CD8-positive, alpha-beta memory T cell (primary cell): ENCODE measurements at places on chromosomes 7 and 10.

- DNase-seq: no peak
Measured at GRCh38 chr10:114286921-114287320, 47.9 kb downstream of the VWA2 start.

DNA sequence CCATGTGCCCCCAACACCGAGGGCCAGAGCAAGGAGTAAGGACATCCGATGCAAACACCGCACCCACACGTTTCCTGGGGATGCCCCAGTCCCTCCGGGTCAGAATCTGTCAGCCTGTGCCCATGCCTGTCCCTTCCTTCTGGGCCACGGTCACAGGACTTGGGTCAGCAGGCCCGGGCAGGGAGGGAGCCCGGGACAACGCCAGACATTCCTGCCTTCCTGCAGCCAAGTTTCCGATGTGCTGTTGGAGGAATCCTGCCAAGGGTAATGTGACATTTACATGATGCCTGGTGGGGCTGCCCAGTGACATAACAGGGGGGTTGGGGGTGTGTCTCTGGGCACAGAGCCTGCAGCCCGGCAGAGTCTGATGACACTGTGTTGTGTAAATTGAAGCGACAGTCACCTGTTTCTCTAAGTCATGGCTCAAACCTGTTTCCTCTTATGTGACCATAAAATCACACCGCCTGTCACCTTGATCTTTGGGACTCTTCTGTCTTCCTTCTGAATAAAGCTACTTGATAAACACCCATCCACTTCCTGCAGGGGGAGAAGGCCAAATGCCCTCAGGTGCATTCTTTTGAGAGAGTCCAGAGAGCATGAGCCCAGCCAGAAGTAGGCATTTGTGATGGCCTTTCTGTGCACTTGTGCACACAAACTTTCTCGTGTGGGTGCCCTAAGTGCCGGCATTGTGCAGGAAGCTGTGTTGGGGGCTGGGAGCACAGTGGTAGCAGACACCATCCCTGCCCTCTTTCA lies 175.3 kb upstream of the RHEB start:
- DNase-seq: no peak

GRCh38 chr7:95537468-95537867 lies 51.7 kb downstream of the ASB4 start:
- no peak for DNase-seq

- no peak for DNase-seq
Measured at GRCh38 chr10:89250865-89251408, 638 bp downstream of the LIPA start.

GRCh38 chr10:127832501-127832900 lies 60.2 kb downstream of the CLRN3 start:
- no peak for DNase-seq

DNA sequence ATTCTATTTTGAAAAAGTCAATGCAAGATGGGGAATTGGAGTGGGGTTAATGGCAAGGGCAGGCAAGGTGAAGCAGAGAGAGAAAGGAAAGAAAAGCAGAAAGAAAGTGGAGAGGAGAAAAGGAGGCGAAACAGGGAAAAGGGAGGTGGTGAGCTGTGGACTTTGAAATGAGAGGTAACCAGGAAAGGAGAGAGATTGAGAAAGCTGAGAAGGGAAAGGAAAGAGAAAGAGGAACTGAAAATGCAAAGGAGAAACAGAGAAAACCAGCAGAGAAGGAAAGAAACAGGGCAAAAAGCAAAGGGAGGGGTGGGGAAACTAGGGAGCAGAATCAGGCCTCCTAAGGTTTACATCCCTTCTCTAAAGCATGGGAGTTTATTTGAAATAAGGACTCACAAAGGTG lies 72.5 kb upstream of the TPK1 start:
- no peak for DNase-seq

GRCh38 chr10:33799944-33800323 lies 465.5 kb upstream of the NRP1 start:
- DNase-seq: no peak

- DNase-seq: no peak
Measured at GRCh38 chr10:119098576-119098975, 5.3 kb upstream of the DENND10 start.

DNA sequence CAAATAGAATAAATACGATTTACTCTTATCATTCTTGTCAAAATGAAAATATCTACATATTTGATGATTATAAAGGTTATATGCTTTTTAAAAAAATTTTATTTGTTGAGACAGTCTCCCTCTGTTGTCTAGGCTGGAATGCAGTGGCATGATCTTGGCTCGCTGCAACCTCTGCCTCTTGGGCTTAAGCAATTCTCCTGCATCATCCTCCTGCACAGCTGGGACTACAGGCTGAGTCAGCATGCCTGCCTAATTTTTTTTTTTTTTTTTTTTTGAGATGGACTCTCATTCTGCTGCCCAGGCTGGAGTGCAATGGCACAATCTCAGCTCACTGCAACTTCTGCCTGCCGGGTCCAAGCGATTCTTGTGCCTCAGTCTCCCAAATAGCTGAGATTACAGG lies 48.9 kb downstream of the PUS7 start:
- DNase-seq: no peak

DNA sequence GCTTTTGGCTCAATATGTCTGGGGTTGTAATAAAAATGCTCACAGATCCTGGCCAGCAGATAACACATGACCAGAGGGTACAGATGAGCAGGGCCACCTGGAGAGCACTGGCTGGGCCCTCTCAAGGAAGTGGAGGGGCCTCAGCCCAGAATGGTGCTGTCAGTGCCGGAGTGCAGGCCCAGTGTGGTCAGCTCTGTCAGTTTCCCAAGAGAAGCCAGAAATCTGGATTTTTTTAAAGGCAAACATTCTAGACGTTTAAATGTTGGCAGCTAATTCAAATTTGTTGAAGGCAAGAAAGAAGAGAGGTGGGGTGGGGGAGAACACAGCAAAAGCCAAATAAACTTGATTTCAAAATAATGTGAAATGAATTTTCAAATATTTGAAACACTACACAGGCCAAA lies 2.0 kb downstream of the C10orf105 start:
- no peak for DNase-seq

DNA sequence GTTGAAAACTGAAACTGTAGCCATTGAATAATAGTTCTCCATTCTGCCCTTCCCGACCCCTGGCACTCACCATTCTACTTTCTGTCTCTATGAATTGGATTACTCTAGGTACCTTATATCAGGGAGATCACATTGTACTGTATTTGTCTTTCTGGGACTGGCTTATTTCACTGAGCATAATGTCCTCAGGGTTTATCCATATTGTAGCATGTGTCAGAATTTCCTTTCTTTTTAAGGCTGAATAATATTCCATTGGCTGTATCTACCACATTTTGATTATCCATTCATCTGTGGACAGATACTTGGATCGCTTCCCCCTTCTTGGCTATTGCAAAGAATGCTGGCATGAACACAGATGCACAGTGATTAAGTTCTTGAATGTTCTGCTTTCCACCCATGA lies 107.4 kb downstream of the CDH23 start:
- DNase-seq: no peak

DNA sequence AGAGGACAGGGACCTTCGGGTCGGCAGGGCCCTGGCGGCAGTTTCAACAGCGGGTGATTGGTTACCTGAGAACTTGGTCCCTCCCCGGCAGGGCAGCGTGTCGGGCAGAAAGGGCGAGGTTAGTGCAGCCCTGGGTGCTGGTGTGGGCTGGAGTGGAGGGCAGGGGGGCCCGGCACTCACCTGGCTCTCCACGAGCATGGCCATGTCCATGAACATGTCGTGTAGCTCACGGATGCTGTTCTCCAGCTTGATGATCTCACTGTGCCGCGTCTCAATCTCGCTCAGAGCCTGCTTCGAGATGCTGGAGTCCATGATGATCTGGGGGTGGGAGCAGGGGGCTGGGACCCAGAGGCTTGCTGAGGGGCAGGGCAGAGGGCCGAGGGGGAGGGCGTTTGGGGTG lies 16.8 kb downstream of the STX1A start:
- no peak for DNase-seq

- no peak for DNase-seq
Measured at GRCh38 chr10:3573498-3573897, 211.5 kb downstream of the KLF6 start.

- no peak for DNase-seq
Measured at GRCh38 chr7:52195664-52196063, 839.8 kb upstream of the POM121L12 start.

GRCh38 chr7:47513741-47514241 lies 68.1 kb downstream of the TNS3 start:
- DNase-seq: no peak

- DNase-seq: no peak
Measured at GRCh38 chr10:43094085-43094484, 17.2 kb downstream of the RET start.

GRCh38 chr7:147607157-147607800 lies 983.3 kb upstream of the C7orf33 start:
- DNase-seq: no peak

GRCh38 chr7:29920491-29920890 lies 69.1 kb downstream of the SCRN1 start:
- no peak for DNase-seq

DNA sequence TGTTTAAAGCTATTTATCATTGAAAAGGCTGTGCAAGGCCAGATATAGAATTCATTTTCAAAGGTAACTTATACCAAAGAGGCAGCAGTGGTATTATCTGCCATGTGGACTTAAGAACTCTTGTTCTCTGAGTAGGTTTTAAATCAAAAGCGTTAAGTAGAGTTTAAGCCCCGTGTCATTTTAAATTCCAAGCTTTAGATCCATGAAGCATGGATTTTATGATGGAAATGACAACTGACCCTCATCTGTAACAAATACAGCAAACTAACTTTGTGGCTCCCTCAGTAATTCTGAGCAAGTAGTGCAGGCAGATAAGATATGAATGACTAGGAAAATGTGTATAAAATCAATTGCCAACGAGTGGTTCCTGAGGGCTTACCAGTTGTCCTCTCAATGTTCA lies 247.0 kb downstream of the WDR11 start:
- no peak for DNase-seq

DNA sequence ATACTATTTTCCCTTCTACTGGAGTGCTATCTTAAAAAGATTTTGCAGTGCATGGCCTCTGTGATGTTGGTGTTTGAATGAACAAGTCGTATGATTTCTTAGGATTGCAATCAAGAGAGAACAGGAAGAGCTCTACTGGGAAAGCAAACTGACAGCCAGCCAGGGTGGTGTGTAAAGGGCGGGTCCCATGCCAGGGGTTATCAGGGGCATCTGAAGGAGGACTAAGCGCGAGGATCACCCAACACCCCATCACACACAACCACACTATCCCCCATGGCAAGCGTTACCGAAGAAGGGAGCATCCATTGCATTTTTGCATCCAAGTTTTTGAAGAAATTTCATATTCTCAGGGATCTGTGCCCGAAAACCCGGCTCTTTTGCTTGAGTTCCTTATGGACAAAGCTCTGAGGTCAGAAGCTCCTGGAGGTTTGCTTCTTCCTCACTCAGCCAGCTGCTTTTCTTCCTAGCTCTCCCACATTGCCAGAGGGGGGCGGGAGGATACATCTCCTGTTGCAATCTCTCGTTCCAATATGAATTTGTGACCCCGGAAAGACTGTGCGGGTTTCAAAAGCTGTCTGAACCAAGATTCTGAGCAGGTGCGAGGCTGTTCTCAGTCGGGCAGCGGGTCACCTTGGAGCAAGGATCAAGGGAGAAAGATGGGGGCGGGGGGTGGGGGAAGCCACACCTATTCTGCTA lies 5.2 kb downstream of the NEUROD6 start:
- no peak for DNase-seq
